ENCODE measurements at places on chromosomes 13 and 19.
A peak's percentile ranks its signal among the peaks of the same experiment; 100 is the strongest.

- ATAC-seq, result no peak
Observed at GRCh38 chr13:80259159-80259558, 81.8 kb downstream of the SPRY2 start.

GRCh38 chr13:44853641-44854040 is 135.6 kb downstream of the NUFIP1 start:
- peak; percentile 64 for ATAC-seq

DNA sequence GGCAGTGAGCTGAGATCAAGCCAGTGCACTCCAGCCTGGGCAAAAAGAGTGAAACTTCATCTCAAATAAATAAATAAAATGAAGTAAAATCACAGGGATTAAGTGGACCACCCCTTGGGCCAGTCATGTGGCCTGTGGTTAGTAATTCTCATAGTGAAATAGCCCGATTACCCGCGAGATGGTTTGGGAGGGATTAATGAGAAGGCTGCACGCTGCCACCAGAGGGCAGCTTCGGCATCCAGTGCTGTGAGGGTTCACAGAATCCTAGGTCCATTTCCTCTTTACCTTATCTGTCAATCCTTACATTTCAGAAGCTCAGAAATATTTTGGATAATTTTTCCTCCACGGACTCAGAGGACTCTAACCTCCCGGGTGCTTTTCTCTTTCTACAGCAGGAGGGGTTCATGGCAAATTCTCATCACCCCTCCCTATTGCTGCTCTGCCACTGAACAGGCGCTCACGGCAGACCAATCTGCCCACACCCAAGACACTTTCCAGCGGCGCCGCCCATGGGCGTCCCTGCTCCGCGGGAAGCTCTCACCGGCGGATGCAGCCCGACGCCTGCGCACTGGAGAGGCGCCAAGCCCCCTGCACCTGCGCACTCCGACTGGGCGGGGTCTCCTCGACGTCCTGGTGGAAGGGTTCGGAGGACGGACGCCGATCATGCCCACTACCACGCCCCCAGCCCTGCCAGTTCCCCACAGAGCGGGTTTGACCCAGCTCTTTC is 11.0 kb downstream of the ZNF835 start:
- no peak for ATAC-seq

GRCh38 chr13:44347949-44348348 is 25.7 kb upstream of the SERP2 start:
- ATAC-seq, result no peak

DNA sequence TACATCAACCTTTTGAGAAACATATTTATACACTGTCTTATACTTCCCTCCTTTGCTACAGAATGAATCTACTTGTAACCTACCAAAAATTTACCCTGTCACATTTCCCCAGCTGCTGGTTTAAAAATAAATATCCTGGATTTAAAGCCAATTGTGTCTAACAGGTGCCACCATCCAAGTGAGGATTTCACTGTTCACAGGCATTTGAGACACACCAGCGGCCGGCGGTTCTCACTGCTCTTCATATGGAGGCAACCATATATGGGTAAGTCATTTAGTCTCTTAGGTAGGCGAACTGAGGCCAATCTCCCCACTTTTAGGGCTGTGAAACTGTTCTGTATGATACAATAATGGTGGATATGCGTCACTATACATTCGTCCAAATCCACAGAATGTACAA is 26.2 kb downstream of the SLC25A30 start:
- ATAC-seq, result no peak

All from esophagus mucosa (tissue), 1 donor.